Activated CD4-positive, alpha-beta memory T cell treated with anti-CD3 and anti-CD28 coated beads for 36 hours (primary cell): ENCODE measurements at places on chromosomes 12 and 14. TPM values are rescaled to one million over a fixed set of nuclear protein-coding genes. Genes with fewer than 3 reads are reported as not detected.
A peak's percentile ranks its signal among the peaks of the same experiment; 100 is the strongest.

ACADS gene
- total RNA-seq: 15.6 TPM

TMEM132C gene
- not detected for total RNA-seq

PLXNC1 gene
- 6.2 TPM for total RNA-seq

PTPN6 gene
- total RNA-seq: 324 TPM

- DNase-seq: no peak
- peaks cover 11% of the 10 kb centered on the region for H3K27me3 ChIP-seq
- no peak overlapping the region for H3K27ac ChIP-seq
- H3K4me3 ChIP-seq: no peak overlapping the region
- H3K4me1 ChIP-seq: peaks cover 16% of the 10 kb centered on the region
These were observed 1.6 kb downstream of the CISTR start for GRCh38 chr12:53749986-53750811.

DNA sequence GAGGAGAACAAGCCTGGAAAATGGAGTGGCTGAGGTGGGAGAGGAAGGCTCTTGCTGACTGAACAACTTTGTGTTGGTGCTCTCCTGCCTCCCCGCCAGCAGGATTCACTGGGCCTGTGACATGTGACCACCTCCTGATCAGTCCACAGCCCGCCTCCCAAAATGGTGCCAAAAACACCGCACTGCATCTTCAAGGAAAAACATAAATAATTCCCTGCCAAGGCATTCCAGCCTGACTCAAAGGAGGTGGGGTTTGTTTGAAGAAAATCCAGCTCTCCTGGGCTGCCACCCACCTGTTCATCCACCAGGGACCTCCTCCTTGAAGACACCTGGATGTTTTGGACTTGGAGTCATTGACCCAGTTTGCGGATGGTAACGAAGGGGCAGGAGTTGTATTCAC is 83.8 kb upstream of the PIWIL1 start:
- no peaks in the 10 kb centered on the region for H3K27me3 ChIP-seq
- no peak overlapping the region for H3K27ac ChIP-seq
- no peak for DNase-seq
- H3K4me1 ChIP-seq: no peaks in the 10 kb centered on the region

DNA sequence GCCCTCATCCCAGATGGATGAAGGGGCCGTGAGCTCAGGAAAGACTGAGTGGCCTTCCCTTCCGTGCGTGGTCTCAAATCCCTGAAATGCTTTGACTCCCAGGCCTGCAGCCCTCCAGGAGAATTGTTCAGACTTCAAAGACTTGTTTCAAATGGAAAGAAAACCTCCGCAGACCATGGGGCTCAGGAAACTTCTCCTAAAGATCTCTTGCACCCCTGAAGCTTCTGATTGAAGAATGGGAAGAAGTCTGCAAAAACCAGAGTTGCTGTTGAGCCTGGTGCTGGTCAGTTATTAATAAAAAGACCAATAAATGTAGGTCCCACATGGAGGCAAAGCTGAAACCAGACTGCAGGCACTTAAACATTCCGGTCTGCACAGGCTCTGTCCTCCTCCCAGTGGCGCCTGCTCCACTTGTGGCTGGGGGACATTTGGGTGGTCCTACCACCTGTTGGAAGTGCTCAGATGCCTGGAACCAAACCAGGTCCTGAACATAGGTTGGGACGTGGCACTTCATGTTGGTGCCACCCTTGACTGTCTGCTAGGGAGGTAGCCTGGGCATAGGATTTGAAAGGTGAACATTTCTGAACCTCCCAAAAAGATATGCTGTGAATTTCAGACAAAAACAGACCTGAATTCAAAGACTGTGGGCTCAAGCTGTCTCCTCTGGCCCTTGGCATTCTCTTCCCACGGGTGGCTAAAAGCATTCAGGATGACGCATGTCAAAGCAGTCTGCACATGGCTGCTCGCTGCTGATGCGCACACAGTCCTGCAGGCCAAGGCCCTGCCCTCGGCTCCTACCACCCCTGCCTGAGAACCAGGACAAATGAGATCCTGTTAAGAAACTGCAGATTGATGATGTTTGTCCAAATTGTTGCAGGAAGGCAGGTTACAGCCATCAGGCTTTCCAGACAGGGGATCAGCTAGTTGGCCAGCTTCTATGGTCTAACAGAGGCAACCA is 36.2 kb upstream of the MEG3 start:
- no peak overlapping the region for H3K27ac ChIP-seq
- no peaks in the 10 kb centered on the region for H3K36me3 ChIP-seq
- no peak overlapping the region for H3K4me3 ChIP-seq
- peaks cover 7% of the 10 kb centered on the region for H3K27me3 ChIP-seq
- no peaks in the 10 kb centered on the region for H3K4me1 ChIP-seq
- DNase-seq: no peak

DNA sequence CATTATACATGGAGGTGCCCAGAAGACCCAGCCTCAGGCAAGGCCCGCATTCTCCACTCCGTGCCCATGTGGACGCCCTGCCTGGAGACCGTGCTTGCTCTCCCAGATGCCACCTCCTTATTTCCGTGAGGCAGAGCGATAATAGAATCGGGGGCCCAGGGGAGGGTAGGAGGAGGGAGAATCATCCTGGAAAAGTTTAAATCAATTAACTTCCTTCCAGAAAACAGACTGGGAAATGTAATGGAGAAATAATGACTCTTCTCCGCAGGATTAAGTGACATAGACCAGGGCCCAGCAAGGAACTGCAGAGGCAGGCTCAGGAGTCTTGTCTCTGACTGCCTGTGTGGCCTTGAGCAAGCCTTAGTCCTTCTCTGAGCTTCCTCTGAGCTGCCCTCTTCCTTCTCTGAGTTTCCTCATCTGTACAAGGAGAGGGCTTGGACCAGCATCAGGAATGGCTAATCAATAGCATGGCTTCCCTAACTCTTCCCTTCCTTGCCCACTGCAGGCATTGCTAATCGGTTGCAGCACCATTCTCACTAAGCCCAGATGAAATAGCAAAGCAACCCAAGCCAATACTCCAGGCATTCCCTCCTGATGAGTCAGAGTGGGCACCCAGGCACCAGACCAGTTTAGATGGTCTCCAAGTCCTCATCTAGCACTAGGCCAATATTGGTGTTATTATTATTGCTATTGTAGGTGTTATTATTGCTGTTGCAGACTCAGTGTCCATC is 11.3 kb upstream of the FAM222A start:
- H3K4me3 ChIP-seq: no peak overlapping the region
- no peak overlapping the region for H3K27ac ChIP-seq
- no peak for DNase-seq
- H3K36me3 ChIP-seq: no peaks in the 10 kb centered on the region

- no peak overlapping the region for H3K27ac ChIP-seq
- no peak for DNase-seq
- peaks cover 31% of the 10 kb centered on the region for H3K27me3 ChIP-seq
- no peak overlapping the region for H3K4me3 ChIP-seq
These were observed 127.4 kb upstream of the PRMT8 start for GRCh38 chr12:3363608-3364007.

GRCh38 chr12:106954462-106955376 is 988 bp upstream of the TMEM263 start:
- peak overlapping the region; percentile 96 for H3K4me3 ChIP-seq
- peaks cover 6% of the 10 kb centered on the region for H3K36me3 ChIP-seq
- no peak for DNase-seq
- peaks cover 16% of the 10 kb centered on the region for H3K4me1 ChIP-seq
- no peaks in the 10 kb centered on the region for H3K27me3 ChIP-seq
- peak overlapping the region; percentile 83 for H3K27ac ChIP-seq
